Brain pericyte (primary cell): ENCODE measurements at places on chromosomes 4 and X.

DNA sequence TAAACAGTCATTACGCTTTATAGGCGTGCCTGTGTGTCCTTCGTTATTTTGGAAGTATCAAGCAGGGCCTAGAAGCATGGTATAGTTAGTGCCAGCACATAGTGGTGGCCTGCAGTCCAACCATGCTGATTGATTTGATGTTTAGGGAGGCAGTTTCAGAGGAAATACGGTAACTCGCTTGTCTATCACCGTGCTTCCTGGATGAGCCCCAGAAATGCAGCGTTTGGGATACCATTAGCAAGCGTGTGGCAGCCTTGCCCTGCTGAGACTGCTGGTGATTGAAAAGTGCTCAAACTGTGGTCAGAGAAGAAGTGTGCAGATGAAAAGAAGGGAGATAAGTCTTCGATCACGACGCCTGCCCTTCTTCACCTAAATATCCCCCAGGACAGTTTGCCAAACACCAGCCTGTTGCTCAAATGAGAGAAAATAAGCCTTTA, 158.4 kb downstream of the CHIC2 start:
- DNase-seq = no peak

- DNase-seq = no peak
These were observed 2.3 kb upstream of the SASH3 start for GRCh38 chrX:129777218-129778030.

DNA sequence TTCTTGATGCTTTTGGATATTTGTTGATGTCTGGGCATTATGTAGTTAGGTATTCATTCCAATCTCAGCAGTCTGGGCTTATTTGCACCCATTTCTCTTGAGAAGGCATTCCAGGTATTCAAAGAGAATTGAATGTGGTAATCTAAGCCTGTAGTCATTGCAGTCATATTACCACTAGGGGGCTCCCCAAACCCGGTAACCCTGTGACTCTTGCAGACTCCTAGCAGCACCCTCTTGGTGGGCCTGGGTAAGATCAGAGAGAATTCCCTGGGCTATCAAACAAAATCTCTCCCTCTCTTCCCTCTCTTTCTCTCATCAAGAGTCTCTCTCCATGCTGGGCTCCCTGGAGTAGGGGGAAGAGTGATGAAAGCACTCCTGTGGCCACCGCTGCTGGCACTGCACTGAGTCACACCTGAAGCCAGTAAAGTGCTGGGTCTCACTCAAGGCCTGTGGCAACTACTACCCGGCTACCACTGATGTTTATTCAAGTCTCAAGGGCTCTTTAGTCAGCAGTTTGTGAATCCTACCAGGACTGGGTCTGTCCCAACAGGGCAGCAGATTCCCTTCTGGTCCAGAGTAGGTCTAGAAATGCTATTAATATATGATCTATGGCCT, 187.7 kb upstream of the NUDT10 start:
- DNase-seq = no peak

DNA sequence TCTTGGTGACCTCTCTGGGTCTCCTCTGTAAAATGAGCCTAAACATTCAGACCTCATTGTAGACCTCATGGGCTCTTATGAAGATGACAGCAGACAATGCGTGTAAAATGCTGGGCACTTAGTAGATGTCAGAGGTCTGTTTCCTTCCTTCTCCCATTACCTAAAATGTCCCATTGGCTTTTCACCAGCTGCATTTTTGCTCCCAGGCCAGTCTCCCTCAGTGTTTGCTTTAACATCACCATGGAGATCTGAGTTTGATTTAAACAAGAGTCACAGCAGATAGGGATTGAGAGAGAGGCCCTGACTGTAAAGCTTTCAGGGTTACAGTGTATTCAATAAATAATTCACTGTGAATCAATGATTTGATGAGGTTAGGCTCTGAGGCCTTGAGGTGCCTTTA, 24.3 kb downstream of the PSAPL1 start:
- DNase-seq = no peak

GRCh38 chrX:81957318-81957717, 755.4 kb downstream of the SH3BGRL start:
- no peak for DNase-seq

- no peak for DNase-seq
These were observed 490.7 kb upstream of the PITX2 start for GRCh38 chr4:111113591-111113990.

GRCh38 chrX:136674270-136674985, 26.5 kb downstream of the CD40LG start:
- no peak for DNase-seq
